ENCODE measurements at places on chromosomes 5 and 9. TPM values are rescaled to one million over a fixed set of nuclear protein-coding genes. Genes with fewer than 3 reads are reported as not detected.
A peak's percentile ranks its signal among the peaks of the same experiment; 100 is the strongest.

DNA sequence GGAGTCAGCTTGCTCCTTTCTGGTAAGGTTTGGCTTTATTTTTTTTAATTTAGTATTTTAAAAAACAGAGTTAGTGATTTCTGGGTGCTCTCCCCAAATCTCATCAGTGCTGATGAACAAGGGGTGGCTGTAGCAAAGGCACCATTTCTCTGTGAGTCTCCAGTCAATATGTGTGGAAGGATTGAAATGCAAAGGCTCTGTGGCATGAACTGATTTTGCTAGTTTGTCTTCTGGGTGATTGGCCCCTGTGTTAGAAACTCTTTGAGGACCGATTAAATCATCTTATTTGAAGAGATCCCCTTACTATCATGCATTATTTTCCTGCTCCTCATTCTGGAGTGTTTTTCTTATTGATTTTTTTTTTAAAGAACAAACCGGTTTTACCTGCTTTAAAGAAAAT, 596 bp downstream of the TEK start:
- DNase-seq = no peak

DNA sequence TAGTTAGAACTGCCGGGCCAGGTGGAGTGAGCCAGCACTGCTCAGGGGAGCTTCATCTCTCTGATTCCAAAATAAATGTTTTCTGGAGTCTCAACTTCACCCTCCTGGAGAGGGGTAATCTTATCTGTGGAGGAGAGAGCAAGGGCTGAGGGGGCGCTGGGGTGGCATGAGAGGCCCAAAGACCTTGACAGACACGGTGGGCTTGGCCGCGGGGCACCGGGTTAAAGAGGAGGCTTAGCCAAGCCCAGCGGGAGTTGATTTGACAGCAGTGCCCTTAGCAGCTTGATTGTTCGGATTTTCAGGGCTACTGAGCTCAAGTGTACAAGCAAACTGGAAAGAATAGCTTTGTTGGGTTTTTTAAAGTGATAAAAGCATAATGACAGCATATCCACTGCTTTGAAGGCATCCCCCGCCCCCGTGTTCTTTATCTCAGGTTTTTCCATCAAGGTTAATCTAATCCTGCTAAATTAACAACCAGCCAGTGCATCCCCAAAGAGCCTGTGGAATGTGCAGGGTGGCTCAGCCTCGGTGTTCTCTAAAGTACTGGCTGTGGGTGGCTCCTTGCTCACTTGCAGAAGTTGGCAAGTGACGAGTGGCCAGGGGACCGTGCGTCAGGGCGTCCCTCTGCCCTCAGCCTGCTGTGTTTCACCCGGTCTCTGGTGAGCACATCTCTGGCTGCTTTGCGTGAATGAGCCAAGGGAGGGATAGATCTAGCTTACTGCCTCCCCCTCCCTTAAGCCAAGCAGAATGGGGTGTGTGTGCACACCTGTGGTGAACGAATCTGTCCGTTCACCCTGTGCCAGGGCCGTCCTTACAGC, 5.5 kb downstream of the QRFP start:
- DNase-seq = no peak

DNA sequence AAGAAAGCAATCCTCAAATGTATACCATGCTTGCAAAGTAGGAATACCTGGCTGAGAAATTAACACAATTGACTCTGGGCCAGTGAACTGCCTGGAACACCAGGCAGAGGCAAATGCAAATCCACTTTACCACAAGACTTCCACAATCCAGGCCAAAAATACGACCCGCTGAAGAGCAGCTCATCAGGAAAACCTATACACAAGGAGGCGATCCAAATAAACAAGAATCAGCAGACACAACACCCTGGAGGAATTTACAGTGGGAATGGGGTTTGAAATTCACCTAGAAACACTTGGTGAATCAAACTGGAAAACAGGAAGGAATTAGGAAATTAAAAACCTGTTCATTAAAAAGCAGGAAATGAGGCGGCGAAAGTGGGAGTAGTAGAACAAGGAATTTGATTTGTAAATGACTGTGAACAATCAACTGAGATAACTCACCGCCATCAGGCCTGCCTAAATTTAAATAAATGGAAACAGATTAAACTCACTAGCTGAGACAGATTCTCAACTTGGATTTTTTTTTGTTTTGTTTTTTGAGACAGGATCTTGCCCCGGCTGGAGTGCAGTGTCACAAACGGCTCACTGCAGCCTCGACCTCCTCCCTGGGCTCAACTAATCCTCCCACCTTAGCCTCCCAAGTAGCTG, 15.9 kb downstream of the CMBL start:
- DNase-seq = no peak

DNA sequence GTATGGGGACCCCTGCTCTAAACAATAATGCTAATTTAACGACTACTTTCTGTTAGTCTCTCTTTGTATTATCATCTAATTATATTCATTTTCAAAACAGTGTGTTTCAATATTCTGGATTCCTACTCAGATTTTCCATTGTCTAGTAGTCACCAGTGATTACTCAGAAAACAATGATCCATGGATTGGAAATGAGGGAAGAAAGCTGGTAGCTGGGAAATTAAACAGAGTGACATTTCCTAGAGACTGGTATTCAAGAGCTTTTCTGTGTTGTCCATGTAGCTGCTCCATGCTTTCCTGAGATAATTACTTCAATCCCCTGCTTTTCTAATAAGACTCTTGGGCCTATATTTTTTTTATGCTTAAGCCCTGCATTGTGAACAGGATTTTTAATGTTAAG, 1862.1 kb upstream of the C9orf72 start:
- DNase-seq = no peak

- no peak for DNase-seq
These were observed 30.2 kb upstream of the NRG2 start for GRCh38 chr5:140073296-140073695.

GRCh38 chr5:108541836-108542235, 159.9 kb upstream of the FBXL17 start:
- DNase-seq = no peak

DNA sequence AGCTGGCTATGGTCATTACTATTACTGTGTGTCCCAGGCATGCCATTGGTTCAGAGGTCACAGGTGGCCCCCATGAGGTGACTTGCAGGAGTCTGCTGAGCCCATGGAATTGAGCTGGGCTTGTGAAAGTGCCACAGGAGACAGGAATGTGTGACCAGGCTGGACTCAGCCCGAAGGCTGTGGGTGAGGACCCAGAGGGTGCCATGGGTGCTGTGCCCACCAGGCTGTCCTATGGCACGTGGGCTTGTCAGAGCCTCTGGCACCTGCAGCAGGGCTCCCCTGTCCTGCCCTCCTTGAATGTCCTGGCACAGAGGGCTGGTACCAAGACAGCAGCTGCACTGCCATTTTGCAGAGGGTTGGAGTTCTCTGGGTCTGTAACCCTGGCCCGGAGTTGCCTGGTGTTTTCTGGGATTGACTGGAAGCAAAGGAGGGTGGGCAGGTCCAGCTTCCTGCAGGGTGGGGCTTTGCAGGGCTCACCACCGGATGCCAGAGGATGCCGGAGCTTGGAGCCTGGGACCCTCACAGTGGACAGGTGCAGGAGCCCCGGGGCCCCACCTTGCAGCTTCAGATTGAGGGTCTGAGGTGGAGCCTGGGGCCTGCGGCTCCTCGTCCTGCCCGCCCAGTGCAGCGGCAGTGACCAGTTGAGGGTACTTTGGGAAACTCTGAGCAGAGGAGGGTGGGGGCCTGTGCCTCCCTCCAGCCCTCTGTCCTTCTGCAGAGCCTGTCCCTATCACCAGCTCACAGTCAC, 14.2 kb downstream of the COL5A1 start:
- DNase-seq = peak; percentile 22

DNA sequence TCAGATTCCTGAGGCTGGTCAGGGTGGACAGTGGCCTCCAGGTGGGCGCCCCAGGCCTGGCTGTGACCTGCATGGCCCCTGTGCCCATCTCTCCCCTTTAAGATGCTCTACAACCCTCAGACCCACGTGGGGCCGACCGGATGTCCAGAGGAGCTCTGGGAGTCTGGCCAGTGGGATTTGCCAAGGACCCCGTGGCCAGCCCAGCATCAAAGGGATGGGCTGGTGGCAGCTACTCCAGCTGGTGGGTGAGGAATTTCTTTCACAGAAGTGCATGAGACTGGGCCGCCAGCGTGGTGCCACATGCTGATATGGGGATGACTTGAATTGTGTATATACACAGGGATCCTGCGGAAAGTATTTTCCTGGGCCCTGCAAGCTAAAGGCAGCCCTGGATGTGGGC, 94.7 kb upstream of the SARDH start:
- DNase-seq = no peak

GRCh38 chr9:70533492-70533891, 119.0 kb upstream of the KLF9 start:
- DNase-seq = no peak

DNA sequence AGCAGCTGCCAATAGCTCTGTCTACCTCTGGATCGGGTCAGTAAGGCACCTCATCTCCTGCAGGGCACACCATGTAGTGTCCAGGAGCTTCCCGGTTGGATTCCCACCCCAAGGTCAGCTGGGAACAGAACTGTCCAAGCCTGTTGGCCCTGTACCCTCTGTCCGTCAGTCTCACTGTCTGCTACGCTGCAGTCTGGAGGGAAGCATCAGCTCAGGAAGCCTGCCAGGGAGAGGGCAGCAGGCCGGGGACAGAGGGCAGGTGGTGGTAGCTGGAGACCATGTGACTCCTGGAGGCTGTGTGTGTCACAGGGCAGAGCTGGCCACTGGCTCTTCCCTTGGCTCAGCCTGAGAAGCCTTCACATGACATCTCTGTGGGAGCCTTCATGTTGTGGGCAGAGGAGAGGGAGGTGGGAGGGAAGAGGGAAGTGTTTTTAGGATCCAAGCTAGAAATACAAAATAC, 134.5 kb downstream of the SEC61B start:
- DNase-seq = peak; percentile 78

GRCh38 chr9:82600536-82601292, 462.2 kb downstream of the RASEF start:
- no peak for DNase-seq

GRCh38 chr9:3903273-3903672, 377.5 kb upstream of the RFX3 start:
- DNase-seq = no peak

GRCh38 chr5:147481874-147482705, 27.8 kb downstream of the DPYSL3 start:
- DNase-seq = no peak

DNA sequence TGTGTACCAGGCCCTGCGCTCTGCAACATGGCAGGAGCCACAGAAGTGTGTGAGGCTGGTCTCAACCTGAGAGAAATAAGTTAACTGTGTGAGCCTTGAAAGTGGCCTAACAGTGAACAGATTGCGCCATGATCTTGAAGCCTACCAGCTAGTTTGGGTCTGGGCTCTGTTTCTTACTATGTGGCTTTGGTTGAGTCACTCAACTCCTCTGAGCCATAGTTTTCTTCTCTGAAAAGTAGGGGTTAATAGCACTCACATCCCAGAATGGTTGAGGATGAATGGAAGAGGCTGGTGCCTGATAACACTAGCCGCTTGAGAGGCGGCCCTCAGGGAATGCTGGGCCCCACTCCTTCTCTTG, 121.5 kb downstream of the RGS3 start:
- DNase-seq = no peak

DNA sequence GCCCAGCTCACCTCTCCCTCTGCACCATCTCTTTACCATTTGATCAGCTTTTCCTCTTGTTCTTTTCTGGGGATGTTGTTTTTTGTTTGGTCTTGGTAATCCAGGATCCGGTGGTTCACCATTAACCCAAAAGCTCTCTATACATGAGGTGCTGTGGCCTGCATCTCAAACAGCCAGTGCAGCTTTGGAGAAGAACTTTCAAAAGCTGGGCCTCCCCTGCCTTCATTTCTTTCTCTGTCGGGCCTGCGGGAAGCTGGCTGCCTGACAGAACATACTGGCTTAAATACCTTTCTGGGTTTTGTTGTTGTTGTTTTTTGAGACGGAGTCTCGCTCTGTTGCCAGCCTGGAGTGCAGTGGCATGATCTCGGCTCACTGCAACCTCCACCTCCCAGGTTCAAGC, 12.1 kb downstream of the PSAT1 start:
- no peak for DNase-seq

- DNase-seq = no peak
These were observed 91.6 kb downstream of the FBXW11 start for GRCh38 chr5:171914726-171915338.

DNA sequence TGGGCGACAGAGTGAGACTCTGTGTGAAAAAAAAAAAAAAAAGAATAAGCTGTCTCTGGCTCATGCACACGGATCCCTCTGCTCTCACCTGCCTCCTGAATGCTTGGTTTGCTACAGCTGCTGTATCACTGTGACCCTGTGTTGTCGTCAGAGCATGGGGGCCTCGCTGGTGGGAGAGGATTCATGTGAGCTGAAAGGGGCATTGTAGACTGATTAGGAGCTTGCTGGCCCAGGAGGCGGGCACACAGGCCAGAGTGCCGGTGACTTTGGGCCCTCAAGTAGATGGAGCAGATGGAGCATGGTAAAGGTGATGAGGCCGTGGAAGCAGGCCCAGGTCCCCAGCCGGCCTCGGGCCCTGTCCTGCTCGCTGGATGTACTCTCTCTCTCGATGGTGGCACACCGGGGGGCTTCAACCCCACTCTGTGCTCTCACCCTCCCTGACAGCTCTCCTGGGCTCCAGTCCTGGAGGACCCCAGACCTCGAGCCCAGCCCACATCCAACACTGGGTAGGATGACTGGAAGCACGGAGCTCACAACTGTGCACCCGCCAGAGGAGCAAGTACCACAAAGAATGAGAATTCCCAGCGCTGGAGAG, 7.1 kb downstream of the FLT4 start:
- peak; percentile 12 for DNase-seq

DNA sequence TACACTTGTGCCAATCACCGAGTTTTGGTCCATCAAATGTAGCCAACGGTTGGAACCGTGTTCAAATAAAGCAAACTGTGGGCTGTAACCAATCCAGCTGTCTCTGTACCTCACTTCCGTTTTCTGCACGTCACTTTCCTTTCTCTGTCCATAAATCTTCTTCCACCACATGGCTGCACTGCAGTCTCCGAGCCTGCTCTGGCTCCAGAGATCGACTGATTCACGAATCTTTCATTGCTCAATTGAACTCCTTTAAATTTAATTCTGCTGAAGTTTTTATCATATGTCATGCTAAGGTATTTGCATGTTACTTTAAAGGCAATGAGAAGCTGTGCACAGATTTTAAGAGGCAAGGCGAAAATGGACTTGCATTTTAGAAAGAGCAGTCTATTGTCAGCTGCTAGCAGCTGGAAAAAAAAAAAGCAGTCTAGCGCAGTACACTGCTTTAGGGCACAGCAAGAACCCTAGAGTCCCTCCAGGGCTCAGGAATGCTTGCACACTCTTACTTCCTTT, 13.2 kb downstream of the TTC39B start:
- DNase-seq = no peak

- DNase-seq = no peak
These were observed 373.4 kb upstream of the CTNND2 start for GRCh38 chr5:12277504-12278192.

Gene SCGB3A2
- total RNA-seq = not detected

Gene TXNDC8
- not detected for total RNA-seq

Gene SPARC
- total RNA-seq = 439 TPM

Gene PFN3
- not detected for total RNA-seq

Data from left ventricle myocardium superior (tissue), 1 donor.